ENCODE measurements at places on chromosomes 7 and 10.

- peak; percentile 8 for DNase-seq
These were observed 147.6 kb downstream of the GPR85 start for GRCh38 chr7:112938863-112939573.

DNA sequence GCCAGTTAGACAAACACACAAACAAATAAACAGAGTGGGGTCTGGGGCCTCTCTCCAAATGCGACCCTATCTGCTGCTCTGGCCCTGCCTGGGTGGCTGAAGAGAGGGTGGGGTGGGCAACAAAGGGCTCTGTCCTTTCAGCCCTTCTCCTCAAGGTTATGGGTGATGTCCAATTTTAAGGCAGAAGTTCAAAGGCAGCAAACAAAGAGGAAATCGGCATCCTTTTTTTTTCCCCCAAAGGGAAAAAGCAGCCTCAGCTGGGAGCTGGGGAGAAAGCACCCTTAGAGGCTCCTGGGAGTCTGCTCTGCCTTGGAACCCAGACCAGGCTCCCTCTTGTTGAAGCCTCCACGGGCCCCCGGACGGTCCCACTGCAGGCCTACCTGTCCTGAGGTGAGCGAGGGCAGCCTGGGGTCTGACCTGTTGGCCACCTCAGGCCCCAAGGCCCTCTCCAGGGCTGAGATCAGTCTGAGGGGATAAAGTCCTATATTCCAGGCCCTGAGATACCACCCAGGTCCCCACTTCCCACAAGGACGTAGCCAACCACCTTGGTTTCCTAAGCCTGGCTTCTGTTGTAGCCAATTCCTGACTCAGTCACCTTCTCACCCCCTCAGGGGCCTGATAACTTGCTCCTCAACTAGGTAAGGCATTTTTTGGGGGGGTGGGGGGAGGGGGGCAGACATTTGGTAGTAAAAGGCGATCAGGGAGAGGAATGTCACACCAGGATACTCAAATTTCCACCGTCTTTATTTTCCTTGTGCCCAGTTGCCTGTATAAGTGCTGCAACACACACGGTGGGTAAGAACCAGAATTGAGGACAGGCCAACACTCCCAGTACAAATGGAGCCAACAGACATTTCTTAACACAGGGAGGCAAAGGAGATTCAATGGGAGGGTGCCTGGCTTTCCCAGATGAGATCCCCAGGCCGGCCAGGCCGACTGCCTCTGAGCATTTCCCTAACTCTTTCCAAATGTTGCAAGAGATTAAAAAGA is 4.3 kb downstream of the HOXA11 start:
- no peak for DNase-seq

DNA sequence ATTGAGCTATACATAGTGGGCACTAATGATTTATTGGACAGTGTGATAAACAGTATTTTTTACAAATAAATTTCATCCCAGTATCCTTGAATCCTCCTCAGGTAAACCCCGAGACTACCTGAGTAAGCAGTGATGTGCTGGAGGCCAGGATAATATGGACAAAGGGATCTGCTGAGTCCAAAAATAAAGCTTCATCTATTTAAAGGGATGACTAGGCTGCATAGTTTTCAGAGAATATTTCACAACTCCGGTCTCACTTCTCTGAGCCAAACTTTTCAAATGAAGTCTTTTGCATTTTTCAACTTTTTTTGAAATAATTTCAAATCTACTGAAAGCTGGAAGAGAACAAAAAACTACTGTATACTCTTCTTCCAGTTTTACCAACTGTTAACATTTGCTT is 2.5 kb downstream of the ACTR3B start:
- no peak for DNase-seq

DNA sequence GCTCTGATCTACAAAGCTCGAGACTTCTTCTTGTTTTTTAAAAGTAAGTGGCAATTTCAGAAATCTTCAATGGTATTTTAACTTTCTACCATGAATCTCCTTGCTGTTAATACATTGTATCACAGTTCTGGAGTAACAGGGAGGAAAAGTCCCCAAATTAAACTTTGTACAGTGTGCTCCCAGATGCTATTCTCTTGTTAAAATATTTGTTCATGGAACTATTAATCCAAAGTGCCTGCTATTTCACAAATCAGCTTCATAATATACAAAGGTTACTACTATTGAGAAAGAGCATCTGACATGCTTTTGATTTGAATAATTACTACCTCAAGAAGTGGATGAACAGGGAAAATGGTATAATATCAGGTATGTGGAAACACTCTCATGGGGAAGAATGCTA is 36.6 kb downstream of the SIRT1 start:
- no peak for DNase-seq

DNA sequence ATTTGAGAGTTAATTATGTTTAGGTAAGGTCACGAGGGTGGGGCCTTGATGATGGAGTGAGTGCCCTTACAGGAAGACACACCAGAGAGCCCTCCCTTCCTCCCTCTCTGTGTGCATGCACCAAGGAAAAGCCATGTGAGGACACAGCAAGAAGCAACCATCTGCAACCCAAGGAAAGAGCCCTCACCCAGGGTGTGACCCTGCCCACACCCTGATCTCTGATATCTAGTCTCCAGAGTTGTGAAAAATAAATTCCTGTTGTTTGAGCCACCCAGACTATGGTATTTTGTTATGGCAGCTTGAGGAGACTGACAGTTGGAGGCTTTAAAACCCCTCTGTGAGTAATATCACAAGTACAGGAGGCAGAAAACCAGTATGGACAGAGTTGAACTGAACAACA is 15.0 kb upstream of the MCM10 start:
- no peak for DNase-seq

DNA sequence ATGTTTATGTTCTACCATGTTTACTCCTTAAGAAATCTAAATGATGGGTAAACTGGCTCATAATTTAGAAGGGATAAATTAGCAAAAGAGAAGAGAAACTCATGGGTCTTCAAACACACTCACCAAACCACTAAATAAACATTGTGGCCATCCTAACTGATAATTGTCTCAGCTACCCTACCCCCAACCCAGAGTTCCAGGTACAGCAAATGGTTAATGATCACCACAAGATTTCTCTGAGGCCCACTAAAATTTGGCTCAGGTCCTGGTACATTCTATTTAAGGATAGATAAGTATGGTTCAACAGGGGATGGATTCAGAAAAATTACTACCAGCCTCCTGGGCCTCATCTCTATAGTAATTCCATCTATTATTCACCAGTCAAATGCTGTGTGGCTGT is 21.4 kb downstream of the SLC25A13 start:
- no peak for DNase-seq

- DNase-seq: no peak
These were observed 1.5 kb downstream of the PCDH15 start for GRCh38 chr10:54799506-54799905.

All from activated T-cell treated with anti-CD3 and anti-CD28 coated beads for 1 hour (primary cell).